ENCODE measurements at places on chromosomes 3 and 15.

GRCh38 chr3:56855856-56856512 is 54.2 kb upstream of the ARHGEF3 start:
- DNase-seq = peak; percentile 27

- no peak for DNase-seq
These were observed 22.5 kb downstream of the FAM240A start for GRCh38 chr3:46634856-46635255.

DNA sequence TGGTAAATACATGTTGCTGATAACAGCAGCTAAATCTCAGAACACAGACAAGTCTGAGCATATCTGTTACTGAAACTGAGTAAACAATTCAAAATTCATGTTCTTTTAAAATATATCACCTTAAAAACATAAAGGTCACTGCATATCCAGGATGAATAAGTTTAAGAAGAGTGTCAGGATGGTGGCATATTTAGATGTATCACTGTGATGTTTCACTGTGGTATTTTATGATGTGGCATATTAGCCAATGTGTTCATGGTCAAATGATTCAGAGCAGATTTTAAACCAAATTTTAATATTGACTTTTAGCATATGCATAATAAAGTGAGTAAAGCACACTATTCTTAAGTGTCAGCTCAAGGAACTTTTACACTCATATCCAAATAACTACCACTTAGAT is 346.4 kb upstream of the DPPA4 start:
- no peak for DNase-seq

GRCh38 chr3:59313365-59313764 is 263.5 kb upstream of the CFAP20DC start:
- DNase-seq = no peak

DNA sequence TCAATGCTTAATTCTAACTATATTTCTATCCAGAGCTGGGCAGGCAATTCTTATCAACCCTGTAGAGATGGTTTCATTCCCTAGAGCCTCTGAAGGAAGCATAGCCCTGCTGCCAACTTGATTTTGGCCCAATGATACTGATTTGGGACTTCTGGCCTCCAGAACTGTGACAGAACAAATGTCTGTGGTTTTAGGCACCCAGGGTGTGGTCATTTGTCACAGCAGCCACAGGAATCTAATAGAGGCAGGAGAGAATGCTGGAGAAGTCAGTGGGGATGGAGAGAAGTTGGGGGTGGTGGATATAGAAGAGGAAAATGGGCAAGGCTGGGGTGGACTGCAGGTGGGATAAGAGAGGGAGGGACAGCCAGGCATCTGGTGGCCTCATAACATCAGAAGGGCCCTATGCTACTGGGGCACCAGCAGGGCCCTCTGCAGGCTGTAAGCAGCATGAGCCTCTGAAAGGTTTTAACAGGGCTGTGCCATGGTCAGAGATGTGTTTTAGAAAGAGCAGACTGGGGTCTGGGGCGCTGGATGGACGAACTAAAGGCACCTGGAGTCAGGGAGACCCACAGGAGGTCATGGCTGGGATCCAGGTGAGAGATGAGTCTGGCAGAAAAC is 19.8 kb downstream of the MRPS11 start:
- DNase-seq = no peak

GRCh38 chr3:1216856-1217255 is 124.0 kb downstream of the CNTN6 start:
- DNase-seq = no peak

- no peak for DNase-seq
These were observed 45.2 kb upstream of the POLG start for GRCh38 chr15:89379818-89380217.

DNA sequence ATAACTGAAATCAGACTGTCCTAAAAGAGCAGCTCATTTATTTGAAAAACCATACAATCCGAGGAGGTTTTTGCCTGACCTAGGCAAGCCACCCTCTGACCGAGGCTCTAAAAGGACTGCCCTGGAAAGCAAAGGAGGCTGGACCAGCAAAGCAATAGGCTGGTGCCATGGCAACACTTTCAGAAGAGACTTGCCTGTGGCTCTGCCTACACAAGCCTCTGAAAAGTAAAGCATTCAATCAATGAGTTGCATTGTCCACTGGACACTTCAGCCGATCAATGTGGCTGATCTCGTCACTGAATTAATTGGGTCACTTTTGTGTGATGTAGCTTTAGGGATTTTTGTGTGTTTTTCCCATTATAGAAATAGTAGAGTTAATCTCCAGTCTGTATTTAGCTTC is 99.1 kb upstream of the SEMA6D start:
- no peak for DNase-seq

- no peak for DNase-seq
These were observed 13.9 kb downstream of the OXSM start for GRCh38 chr3:25803833-25804232.

DNA sequence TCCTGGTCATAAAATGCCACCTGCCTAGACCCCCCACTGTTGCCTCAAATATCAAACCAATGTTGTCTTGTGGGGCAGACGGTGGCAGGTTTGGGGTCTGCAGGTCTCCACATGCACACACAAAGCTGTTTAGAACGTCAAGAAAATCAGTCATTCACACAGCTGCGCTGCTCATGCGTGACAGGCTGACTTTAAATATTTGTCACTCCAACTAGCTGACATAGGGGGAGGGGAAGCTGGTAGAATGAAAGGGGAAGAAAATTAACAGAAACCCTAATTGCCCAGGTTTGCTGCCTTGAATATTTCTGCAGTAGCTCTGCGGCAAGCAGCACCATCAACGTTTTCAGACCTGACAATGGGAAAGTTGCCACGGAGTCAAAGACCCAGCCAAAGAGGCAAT is 201.8 kb downstream of the ABHD5 start:
- peak; percentile 79 for DNase-seq

- DNase-seq = no peak
These were observed 72.4 kb downstream of the CHDH start for GRCh38 chr3:53773611-53774368.

GRCh38 chr3:27097182-27097581 is 272.0 kb downstream of the NEK10 start:
- no peak for DNase-seq

GRCh38 chr3:58355179-58355578 is 22.5 kb downstream of the PXK start:
- no peak for DNase-seq

- DNase-seq = no peak
These were observed 13.0 kb downstream of the GUCA1C start for GRCh38 chr3:108940568-108941263.

GRCh38 chr3:181521831-181522230 is 189.9 kb upstream of the SOX2 start:
- DNase-seq = no peak

GRCh38 chr3:156554515-156554841 is 439 bp downstream of the SSR3 start:
- no peak for DNase-seq

GRCh38 chr3:72288955-72289691 is 504.2 kb upstream of the PROK2 start:
- peak; percentile 81 for DNase-seq

- no peak for DNase-seq
These were observed 6.9 kb downstream of the C15orf62 start for GRCh38 chr15:40776537-40777141.

GRCh38 chr3:104887069-104887468 is 479.6 kb upstream of the ALCAM start:
- DNase-seq = no peak

DNA sequence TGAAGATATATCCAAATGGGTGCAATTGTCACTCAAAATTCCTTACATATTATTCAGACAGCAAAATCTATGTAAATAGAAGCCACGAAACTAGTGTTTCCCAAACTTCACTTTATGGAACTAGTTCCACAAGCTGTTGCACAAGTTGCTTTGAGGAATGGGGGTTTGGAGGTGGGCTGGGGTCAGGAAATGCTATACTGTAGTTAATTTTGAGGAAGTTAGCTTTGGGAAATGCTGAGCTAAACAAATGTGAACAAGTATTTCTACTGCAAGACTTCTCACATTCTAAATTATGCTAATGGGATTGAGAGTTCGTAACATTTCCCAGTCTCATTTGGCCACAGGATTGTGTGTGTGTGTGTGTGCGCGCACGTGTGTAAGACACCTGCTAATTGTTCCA is 28.7 kb upstream of the SAMMSON start:
- DNase-seq = no peak

GRCh38 chr3:190120269-190121060 is at the start of gene P3H2:
TSS of gene P3H2 (minus strand) at chr3:190120897. CDS start at chr3:190120731, 166 bp downstream.
- DNase-seq = peak; percentile 96

DNA sequence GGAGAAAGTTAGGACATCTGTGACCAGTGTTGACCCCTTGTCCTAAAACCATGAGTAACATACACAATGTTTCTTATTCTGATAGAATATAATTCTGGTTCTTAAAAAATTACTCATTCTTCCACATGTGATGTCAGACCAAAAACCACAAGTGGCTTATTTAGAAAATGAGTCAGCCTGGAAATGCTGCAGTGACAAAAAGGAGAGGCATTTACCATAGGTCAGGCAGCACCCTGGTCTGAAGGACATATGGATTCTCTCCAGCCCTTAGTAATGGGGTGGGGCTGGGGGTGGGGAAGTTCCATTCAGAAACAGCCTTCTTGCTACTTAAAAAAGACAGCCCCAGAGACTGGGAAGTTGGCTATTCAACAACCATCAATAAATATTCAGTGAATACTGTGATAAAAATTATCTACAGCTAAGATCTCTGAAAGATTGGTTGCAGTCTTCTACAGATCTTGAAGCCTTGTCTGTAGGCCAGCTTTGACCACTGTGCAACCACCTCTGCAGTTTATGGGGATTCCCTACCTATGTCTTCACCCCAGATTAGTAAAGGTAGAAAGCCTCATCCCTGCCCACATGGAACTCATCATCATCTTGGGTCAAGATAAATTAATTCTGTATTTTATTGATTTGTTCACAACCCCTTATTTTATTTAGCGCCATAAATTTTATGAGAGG is 34.9 kb upstream of the TIMP4 start:
- DNase-seq = no peak

- DNase-seq = peak; percentile 83
These were observed 279.3 kb upstream of the LRRFIP2 start for GRCh38 chr3:37453393-37454389.

GRCh38 chr3:43254125-43254524 is 32.2 kb upstream of the SNRK start:
- no peak for DNase-seq

DNA sequence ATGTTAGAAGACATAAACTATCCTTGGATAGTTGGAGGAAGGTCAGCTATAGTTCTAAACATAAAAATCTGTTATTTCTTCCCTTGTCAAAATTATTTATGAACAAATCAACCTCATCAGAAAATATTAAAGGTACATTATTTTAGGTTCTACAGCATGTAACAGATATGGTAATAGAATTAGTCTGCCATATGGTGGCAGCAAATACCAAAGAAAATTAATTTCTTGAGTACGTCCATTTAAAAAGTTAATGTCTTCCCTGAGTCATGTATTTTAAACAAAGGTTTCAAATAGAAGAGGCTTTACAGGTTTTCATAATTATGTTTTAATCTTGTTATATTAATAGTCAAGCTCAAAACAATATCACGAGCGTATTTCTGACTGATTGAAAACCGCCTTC is 17.9 kb upstream of the ANKRD28 start:
- DNase-seq = peak; percentile 69

DNA sequence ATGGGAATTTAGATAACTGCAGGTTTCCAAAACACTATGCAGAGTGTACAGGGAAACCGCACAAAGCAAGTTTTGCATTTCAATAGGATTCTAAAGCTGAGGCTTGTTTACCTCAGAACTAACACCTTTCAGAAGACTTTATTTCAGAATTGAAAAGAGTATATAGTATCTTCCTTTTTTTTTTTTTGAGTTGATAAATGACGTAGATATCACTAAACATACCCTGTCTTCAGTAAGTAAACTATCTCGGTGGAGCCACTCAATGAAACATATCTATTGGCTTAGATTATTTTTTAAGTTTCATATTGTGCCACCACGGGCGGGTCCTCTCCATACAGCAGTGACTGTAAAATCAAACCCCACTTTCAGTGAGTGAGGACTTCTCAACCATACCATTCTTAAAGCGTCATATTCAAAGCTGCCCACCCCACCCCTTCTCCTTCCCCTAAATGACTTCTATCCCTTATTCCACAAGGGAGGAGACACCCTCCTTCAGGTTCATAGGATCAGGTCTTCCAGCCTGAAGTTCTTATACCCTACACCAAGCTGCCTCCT is 2.0 kb upstream of the TBL1XR1 start:
- DNase-seq = no peak

- no peak for DNase-seq
These were observed 54.0 kb downstream of the MOBP start for GRCh38 chr3:39521456-39521855.

GRCh38 chr15:41961595-41962202 is 10.7 kb downstream of the EHD4 start:
- DNase-seq = no peak

- DNase-seq = no peak
These were observed 601.7 kb downstream of the SI start for GRCh38 chr3:164476631-164477030.

- DNase-seq = no peak
These were observed 42.9 kb downstream of the CHDH start for GRCh38 chr3:53803124-53803815.

DNA sequence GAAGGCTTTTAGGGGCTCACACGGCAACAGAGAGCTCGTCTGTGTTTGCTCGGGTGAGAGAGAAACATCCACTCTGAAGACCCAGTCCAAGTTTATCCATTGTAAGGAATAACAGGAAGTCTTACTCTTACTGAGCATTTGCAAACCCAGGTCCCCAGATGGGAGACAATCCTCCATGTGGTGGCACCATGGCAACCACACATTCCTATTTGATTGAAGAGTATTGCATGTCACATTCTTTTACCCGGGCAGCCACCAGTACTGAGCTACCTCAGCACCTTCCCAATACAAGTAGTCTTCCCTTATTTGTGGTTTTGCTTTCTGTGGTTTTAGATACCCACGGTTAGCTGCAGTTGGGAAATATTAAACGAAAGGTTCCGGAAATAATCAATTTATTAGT is 302.9 kb upstream of the RASGRP1 start:
- DNase-seq = no peak

DNA sequence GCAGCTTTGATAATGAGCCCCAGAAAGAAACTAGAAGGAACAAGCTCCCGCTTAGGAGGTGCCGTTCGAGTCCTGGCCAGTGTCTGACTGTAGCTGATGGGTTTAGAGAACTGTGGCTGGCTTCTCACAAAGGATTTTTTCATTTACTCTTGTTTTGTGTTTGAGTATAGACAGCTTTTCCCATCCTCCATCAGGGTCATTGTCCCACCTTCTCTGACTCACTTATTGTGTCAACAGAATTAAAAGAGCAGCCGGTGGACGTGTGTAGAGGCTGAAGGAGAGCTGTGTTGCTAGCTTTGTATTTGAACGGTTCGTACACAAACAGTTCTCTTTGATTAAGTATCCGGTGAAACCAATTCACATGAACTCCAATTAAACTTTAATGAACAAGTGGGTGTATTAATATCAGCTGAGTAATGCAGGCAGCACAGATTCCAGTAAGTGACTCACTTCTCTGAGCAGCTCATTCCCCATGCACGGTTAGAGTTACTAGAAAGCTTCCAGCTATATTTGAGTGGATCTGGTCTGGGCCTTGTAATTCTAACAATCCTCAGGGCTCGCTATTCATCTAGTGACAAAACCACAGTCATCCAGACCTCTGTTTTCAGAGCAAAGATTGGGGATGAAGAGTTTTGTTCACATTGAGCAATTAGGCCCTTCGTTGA is 141.0 kb downstream of the LPP start:
- DNase-seq = peak; percentile 65

GRCh38 chr3:166799-167198 is 29.8 kb upstream of the CHL1 start:
- no peak for DNase-seq

- peak; percentile 36 for DNase-seq
These were observed 911 bp downstream of the RFTN1 start for GRCh38 chr3:16512435-16513140.

Data from kidney (tissue), 22 donors.